ENCODE measurements at places on chromosomes 4 and X. TPM values are rescaled to one million over a fixed set of nuclear protein-coding genes. Genes with fewer than 3 reads are reported as not detected.

GRCh38 chr4:13778367-13778766 lies 150.8 kb upstream of the BOD1L1 start:
- no peak for DNase-seq

GRCh38 chr4:163966612-163967011 lies 472.1 kb downstream of the TMA16 start:
- no peak for DNase-seq

- DNase-seq, result no peak
These were observed 103.7 kb downstream of the RBM47 start for GRCh38 chr4:40525752-40526598.

DNA sequence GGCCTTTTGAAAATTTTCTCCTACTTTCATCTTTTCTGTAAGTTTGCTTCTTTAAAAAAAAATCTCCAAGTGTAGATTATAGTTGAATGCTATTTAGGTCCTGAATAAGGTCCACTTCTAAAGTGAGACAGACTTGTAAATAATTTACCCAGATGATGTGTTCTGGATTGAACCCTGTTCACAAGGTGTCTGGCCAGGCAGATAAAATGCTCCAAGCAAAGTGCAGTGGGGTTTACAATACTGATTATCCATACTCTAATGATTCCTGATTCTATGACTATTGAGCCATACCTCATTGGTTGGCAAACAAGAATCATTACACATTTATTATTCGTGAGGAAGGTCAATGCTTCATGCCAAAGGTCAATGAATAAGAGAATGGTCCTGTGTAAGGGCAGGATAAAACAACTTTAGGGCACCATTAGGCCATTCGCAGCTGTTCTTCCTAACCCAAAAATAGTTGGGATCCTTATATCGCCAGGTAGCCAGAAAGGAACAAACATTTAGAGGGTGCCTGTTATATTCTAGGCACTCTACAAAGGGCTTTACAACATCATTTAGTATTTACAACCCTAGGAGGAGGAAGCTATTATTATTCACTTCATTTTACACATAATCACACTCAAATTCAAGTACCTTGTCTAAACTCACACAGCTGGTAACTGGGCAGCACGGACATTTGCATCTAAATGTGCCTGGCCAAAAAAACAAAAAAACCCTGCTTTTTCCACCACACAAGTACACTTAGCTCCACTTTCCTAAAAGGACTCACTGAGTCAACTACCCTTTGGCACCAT lies 18.6 kb upstream of the SAT1 start:
- no peak for DNase-seq

DNA sequence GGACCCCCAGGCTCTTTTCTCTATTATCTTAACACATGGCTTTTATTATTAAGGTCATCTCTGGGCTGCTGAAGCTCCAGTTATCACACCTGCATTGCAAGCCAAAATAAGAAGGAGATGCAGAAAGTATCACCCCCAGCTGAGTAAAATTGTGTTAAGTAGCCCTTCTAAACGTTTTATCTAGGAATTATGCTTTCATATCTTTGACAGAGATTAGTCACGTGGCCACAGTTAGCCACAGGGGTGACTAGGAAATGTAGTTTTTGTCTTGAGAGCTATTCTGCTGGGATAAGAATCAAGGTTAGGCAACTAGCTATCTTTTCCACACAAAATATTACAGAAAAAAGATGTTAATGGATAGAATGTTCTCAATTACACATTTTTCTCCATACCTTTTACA lies 102.1 kb downstream of the ANXA3 start:
- no peak for DNase-seq

- DNase-seq, result no peak
These were observed at the start of gene PPARGC1A for GRCh38 chr4:23889814-23890341. PPARGC1A (minus strand) TSS chr4:23890047; CDS start chr4:23889957, 90 bp downstream.

DNA sequence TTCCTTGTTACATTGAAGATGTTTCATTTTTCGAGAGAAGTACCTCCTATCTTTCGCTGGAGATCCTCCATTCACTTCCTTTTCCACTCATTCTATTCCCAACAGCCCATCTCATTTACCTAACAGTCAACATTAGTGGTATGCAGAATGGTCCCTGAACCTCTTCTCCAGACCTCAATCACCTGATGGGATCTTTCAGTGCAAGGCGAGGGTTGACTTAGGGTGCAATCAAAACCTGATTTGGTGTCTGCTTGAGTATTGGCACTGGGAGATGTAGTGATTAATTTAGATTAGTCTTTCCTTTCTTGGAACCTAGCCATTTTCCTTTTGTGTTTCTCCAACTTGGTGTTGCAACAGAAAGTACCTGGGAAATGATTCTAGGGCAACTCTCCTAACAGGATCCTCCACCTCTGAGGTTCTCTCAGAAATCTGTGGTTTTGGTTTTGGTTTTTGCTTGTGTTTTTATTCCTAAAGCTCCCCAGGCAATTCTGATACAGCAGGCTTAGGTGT lies 18.4 kb downstream of the DDX3X start:
- DNase-seq, result no peak

DNA sequence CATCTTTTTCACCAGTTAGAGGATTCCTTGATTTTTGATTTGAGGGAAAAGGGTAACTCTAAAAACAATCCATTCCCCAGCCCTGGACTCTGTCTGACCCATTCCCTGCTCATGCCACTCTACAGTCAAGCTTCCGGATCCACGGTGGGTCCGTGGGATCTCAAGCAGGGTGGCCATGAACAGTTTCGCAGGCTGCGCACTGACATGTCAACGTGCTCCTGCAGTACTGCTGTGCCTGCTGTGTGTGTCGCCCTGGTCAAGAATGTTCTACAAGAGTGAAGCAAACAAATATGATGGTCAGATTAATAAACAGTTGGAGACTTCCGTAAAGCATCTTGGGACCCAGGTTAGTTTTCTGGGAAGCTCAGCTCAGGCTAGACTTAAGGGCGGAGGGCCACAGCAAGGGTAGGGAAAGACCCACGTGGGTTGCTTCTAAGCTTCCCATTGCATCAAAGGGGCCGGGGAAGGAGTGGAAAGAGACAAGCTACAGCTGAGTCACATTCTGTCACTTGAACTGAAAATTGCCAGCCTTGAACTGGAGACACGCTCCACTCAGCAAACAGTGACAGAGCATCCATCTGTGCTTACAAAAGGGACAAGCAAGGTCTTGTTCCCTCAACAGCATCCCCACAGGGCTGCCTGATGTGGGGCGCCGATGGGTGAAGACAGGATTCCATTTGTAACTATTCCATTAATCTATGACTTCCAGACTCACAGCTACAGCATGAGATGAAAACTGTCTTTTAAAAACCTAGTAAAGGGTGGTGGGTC lies 81.8 kb downstream of the MTMR1 start:
- DNase-seq, result no peak

GRCh38 chr4:24273136-24273535 lies 311.2 kb downstream of the DHX15 start:
- DNase-seq, result no peak

DNA sequence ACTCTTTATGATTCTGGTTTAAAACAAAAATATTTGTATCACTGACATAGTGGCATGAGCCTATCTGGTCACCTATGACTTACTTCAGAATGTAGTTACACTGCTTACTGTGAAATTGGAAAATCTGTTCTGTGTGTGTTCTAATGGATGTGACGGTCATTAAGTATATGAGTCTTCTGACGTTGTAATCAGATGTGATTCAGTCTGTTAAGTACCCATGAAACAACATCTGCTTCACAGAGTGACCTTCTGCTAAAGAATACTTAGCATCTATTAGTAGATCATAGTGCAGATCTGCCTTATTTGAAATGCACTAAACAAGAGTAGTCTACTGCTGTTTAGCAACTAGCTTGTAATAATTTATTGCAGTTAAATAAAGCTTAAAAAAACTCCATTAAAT lies 317.1 kb downstream of the DCTD start:
- DNase-seq, result no peak

- DNase-seq, result no peak
These were observed 15.4 kb downstream of the AFP start for GRCh38 chr4:73451404-73451803.

DNA sequence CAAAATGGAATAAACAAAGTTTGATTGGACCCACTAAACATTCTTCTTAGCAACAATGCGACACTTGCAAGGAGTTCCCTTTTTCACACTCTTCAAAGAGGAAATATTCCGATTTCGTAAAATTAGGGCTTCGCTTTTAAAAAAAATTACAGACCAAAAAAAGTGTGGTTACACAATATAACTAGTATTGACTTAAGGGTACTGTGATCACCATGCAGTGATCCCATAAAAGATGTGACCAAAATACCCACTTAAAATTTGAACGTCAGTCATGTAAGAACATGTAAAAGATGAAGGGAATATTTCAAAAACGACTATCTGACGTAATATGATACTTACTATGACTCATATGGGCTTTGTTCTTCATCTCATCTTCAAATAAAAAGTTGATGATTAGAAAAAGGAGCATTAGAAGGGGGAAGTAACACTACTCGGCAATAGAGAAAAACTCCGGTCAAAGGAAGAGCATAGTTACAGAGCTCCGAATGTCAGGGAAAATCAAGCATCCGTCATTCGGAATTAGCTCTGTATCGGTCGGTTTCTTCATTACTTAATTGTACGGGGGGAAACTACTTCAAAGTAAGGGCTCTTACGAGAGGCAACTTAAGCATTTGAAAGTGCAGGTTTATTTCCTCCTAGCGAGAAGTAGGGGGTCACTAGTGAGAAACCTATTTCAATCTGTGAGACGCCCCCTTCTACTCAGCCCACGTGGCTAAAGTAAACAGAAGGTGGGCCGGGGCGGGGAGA lies 1.3 kb upstream of the TET2 start:
- no peak for DNase-seq

DNA sequence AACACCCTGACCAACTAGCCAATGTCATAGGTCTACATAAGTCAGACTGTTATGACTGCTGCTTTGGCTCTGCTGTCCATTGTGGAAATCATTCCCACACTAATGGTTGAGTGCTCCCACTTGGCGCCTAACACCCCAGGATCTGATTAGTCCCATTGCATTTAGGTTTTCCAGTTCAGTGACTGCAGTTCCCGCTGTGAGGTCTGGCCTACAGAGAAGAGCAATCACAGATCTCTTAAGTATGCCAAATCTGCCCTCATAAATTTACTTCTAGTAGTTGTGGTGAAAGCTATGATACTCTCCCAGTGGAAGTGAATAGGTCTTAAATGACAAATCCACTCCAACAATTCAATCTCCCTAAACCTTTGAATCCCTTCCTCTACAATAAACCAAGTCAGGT lies 77.3 kb upstream of the IL2 start:
- DNase-seq, result no peak

DNA sequence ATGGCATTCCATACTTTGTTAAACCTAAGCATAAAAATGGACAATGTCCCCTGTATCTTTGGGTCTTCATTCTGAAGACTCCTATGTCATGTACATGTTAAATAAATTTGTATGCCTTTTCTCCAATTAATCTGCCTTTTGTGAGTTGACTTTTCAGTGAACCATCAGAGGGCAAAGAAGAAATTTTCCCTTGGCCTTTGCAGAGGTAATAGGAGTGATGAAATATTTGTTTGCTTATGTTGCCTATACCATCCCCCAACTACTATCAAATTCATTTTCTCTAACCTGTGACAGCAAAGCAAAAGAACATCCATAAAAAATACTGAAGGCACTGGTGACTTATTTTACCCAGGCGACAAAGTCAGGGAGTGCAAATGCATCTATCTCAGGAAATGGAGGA lies 18.2 kb downstream of the NAAA start:
- DNase-seq, result no peak

UGT2B10 gene
- not detected for total RNA-seq

FOXP3 gene
- 0.71 TPM for total RNA-seq

HMGB3 gene
- total RNA-seq, result 6.3 TPM

BLOC1S4 gene
- 30.7 TPM for total RNA-seq

VSIG4 gene
- not detected for total RNA-seq

ANTXR2 gene
- total RNA-seq, result 8.6 TPM

NLGN3 gene
- total RNA-seq, result 4.6 TPM

CCDC110 gene
- total RNA-seq, result 0.57 TPM

All from CD8-positive, alpha-beta T cell (primary cell).